Left ventricle myocardium inferior (tissue), 1 donor: ENCODE measurements at places on chromosomes 4 and X. TPM values are rescaled to one million over a fixed set of nuclear protein-coding genes. Genes with fewer than 3 reads are reported as not detected.
A peak's percentile ranks its signal among the peaks of the same experiment; 100 is the strongest.

DNA sequence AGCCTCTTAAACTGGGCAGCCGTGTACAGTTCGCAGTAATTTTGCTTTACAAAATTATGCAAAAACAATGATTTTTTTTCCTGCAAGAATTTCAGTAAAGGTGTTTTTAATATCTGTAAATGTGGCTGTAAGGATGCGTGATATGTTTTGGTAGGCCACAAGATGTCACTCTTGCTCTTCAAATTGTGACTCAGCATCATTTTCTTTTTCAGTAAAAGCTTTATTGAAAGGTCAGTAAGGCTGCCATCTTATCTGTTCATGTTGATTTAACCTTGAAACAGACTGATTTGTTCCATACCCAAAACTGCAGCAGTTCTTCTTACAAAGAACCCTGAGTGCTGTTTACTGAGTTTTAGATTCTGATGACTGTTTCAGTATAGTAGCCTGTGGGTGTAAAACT, 39.9 kb downstream of the TXLNG start:
- no peak for DNase-seq

The TMEM271 gene
- not detected for total RNA-seq

- DNase-seq: no peak
Measured at GRCh38 chrX:106862972-106863688, 40.0 kb downstream of the RIPPLY1 start.

The KIF4A gene
- total RNA-seq: 0.25 TPM

- no peak for DNase-seq
Measured at GRCh38 chr4:131316086-131316485, 1833.0 kb upstream of the PCDH10 start.

- no peak for DNase-seq
Measured at GRCh38 chrX:13494562-13494961, 74.8 kb upstream of the EGFL6 start.

The SCML2 gene
- 1.1 TPM for total RNA-seq

DNA sequence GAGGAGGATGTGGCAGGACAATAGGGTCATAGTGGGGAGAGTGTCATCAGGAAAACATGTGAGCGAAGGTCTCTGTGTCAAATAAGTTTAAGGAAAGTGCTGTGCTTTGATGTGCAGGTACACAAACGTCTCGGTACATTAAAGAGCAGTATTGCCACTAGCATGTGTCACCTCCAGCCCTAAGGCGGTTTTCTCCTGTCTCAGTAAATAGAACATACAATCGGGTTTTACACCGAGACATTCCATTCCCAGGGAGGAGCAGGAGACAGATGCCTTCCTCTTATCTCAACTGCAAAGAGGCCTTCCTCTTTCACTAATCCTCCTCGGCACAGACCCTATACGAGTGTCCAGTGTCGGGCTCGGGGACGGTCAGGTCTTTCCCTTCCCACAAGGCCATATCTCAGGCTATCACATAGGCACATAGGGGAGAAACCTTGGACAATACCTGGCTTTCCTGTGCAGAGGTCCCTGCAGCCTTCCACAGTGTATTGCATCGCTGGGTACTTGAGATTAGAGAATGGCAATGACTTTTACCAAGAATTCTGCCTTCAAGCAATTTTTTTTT, 684.5 kb downstream of the PDHA2 start:
- no peak for DNase-seq

GRCh38 chr4:2177443-2178093, 64.4 kb downstream of the HAUS3 start:
- no peak for DNase-seq

DNA sequence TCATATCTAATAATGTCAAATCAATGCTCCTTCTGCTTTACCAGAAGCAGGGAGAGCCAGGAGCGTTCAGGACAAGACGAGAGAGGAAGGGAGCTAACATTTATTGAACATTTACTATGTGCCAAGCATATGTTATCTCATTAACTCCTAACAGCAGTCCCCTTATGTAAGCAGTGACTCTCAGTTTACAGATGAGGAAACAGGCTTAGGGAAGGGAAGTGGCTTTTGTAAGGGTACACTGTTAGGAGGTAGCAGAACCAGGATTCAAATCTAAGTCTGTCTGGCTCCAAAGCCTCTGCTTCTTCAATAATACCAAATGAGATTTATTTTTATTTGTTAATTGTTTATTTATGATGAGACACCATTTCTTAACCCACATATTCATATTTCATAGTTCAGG, 2.6 kb upstream of the STARD8 start:
- DNase-seq: no peak

- DNase-seq: peak; percentile 70
Measured at GRCh38 chrX:24149351-24150050, at the start of gene ZFX. Gene ZFX (plus strand): TSS chrX:24149729. CDS start chrX:24172743, 23,014 bp downstream.

The NALF2 gene
- total RNA-seq: 26.1 TPM

GRCh38 chrX:3143043-3143799, 102.0 kb downstream of the ARSF start:
- no peak for DNase-seq

The PCDH7 gene
- 34.3 TPM for total RNA-seq

- DNase-seq: no peak
Measured at GRCh38 chr4:66300336-66300934, 630.1 kb upstream of the EPHA5 start.
